GM12865 (cell line): ENCODE measurements at places on chromosomes 16 and 17.

DNA sequence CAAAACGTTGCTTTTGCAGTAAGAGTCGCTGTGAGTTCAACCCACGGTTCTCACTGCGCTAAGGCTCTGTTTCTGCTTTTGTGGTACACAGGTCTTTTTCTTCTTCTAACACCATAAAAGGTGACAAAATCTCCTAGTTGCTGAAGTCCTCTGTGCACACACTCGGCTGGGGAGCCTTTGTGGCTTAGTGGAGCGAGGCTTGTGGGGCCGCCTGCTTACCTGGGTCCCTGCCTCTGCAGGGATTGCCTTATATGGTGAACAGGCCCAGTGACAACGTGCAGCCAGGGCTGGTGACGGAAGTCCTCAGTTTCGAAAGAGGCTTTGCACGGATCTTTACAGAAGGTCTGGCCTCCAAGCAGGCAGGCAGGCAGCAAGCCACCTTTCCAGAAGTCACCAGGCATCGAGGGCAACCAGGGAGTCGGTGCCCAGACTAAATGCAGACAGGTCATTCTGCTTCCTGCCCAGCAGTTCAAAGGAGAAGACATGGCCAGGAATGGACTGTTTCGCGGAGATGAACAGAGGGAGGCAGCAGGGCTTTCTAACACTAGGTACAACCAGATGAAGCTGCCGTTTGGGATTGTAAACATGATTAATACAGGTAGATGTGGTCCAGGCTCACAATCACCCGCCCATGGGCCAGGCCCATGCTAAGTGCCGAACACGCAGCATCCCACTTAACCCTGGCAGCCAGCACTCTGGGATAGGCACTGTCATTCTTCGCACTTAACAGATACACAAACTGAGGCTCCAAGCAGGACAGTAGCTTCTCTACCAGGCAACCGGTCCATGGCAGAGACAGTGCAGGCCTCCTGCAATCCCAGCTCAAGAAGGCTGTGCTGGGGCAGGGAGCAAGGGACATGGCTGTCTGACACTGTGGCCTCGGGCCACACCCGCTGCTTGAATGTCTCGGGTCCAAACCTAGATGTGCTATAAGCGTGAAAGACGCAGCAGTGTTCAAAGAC, 10.7 kb upstream of the MEAK7 start:
- peak; percentile 97 for DNase-seq

DNA sequence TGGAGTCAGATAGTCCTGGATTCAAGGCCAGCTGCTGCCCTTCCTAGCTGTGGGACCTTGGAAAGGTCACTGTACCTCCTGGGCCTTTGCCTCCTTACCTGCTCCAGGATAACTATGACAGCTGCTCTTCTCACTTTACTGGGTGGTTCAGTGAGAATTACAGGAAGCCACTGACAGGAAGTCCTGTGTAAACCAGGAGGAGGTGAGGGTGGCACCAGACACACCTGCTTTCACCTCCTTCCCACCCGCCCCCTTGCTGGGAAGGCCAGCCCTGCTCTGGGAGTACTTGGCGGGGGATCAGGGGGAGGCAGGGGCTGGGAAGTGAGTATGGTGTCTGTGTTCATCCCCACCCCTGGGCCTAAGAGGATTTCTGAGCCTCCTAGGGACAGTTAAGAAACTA, 42.6 kb downstream of the CPNE2 start:
- peak; percentile 46 for DNase-seq

GRCh38 chr16:69799611-69800031, 37.5 kb downstream of the WWP2 start:
- no peak for DNase-seq

GRCh38 chr17:60676758-60677307, 818 bp upstream of the BCAS3 start:
- DNase-seq, result no peak

GRCh38 chr16:85197611-85198566, 85.6 kb upstream of the CIBAR2 start:
- no peak for DNase-seq

GRCh38 chr16:89418352-89418751, 72.0 kb downstream of the ANKRD11 start:
- no peak for DNase-seq

- no peak for DNase-seq
Observed at GRCh38 chr17:28788100-28788499, 44.3 kb downstream of the TRAF4 start.

GRCh38 chr16:79267781-79268180, 332.8 kb downstream of the MAF start:
- DNase-seq, result no peak

GRCh38 chr17:41538565-41538991, 10.5 kb upstream of the KRT19 start:
- DNase-seq, result no peak

GRCh38 chr17:82049521-82049971, 2.1 kb downstream of the RFNG start:
- no peak for DNase-seq

DNA sequence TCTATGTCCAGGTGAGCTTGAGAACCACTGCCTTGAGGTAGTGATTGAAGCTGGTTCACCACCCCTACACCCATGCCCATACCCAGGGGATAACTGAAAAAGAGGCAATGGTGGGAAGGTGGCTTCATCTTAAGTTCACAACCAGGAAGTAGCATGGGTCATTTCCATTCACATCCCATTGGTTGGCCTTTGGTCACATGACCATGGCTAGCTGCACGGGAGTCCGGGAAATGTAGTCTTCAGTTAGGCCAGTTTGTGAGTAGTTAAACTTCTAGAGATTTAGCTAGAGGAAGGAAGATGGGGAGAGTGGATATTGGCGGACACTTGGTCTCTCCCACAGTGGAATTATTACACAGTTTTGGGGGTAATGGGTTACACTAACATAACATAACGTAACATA, 92.9 kb downstream of the RGS9 start:
- DNase-seq, result peak; percentile 55

DNA sequence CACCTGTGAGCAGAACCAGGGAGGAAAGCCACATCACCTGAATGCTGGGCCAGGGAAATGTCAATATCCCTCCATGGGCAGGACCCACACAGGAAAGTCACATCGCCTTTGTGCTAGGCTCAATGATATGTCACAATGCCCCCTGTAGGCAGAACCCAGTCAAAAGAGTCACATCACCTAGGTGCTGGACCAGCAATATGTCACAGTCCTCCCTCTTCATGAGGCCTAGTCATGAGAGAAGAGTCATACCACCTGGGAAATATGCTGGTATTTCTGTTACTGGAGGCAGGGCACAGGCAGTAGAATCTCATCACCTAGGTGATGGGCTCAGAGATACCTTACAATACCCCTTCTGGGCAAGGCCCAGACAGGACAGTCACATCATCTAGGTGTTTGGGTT, 1843.4 kb downstream of the TP53TG3F start:
- no peak for DNase-seq
